Prostate gland (tissue), 2 donors: ENCODE measurements at places on chromosomes 1 and 21. TPM values are rescaled to one million over a fixed set of nuclear protein-coding genes. Genes with fewer than 3 reads are reported as not detected.
A peak's percentile ranks its signal among the peaks of the same experiment; 100 is the strongest.

DNA sequence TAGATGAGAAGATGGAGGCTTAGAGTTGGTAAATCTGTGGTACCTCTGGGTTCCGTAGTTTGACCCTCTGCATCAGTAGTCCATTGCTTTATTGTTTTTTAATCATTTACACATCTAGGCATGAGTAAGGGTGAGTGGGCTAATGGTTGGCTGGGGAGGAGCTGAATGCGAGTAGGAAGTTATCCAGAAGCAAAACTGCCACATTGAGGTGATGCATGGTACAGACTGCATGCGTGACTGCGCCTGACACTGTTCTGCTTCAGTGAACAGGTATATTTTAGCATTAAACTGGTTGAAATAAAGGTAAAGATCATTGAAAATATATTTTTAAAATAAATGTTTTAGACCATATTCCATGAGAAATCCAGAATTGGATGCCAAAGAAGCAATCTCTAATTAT is 4.4 kb downstream of the DNAJC16 start:
- no peak overlapping the region for H3K27ac ChIP-seq
- DNase-seq: no peak
- H3K4me1 ChIP-seq: no peaks in the 10 kb centered on the region
- H3K36me3 ChIP-seq: no peaks in the 10 kb centered on the region
- H3K4me3 ChIP-seq: no peak overlapping the region
- H3K27me3 ChIP-seq: no peaks in the 10 kb centered on the region

- no peak for DNase-seq
- H3K27ac ChIP-seq: no peak within 1 kb of the TSS
- peak within 1 kb of the TSS; percentile 19 for H3K4me3 ChIP-seq
- no peaks in the 10 kb centered on the region for H3K36me3 ChIP-seq
These were observed at the start of gene LGR6 for GRCh38 chr1:202193614-202194327. Gene LGR6 (plus strand): TSS chr1:202193799. CDS start chr1:202193990, 191 bp downstream.

GRCh38 chr1:84785271-84786036 is 95.2 kb upstream of the SSX2IP start:
- H3K4me1 ChIP-seq: no peaks in the 10 kb centered on the region
- H3K4me3 ChIP-seq: no peak overlapping the region
- H3K27me3 ChIP-seq: no peaks in the 10 kb centered on the region
- no peaks in the 10 kb centered on the region for H3K36me3 ChIP-seq

GRCh38 chr1:47449822-47450552 is 12.1 kb downstream of the FOXD2 start:
- DNase-seq: peak; percentile 22
- H3K4me1 ChIP-seq: no peaks in the 10 kb centered on the region
- peaks cover 19% of the 10 kb centered on the region for H3K27me3 ChIP-seq
- H3K27ac ChIP-seq: no peak overlapping the region
- no peak overlapping the region for H3K4me3 ChIP-seq

DNA sequence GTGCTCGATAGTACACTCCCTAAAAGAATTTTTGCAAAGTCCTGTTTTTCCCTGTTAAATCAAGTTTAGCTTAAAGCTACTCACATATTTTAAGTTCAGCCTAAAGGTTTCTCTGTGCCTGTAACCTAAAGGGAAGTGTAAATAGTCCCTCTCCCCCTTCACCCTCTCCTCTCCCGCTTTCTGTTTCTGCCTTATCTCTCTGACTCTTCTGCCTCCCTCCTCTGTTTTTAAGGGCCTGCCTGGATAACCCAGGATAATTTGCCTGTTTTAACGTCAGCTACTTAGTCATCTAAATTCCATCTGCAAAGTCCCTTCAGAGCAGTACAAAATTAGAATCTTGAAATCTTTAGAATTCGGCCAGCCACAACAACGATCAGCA is 92.6 kb downstream of the NID1 start:
- H3K4me1 ChIP-seq: no peaks in the 10 kb centered on the region
- no peak for DNase-seq
- H3K27ac ChIP-seq: peak overlapping the region; percentile 82
- no peaks in the 10 kb centered on the region for H3K36me3 ChIP-seq
- H3K27me3 ChIP-seq: no peaks in the 10 kb centered on the region

DNA sequence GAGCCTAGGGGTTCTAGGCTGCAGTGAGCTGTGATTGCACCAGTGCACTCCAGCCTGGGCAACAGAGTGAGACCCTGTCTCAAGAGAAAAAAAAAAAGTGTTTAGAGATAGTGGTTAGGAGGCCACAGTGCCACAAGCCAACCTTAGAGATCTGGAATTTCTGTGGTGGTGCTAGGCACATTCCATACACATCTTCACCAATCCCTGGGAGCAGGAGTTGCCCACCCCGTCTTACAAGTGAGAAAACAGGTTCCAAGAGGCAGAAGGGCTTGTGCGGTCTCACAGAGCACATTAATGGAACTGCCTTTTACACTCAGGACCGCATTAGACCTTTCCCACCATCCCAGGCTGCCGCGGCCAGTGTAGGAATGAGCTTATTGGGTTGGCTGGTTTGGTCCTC is 93.2 kb downstream of the EPHB2 start:
- no peaks in the 10 kb centered on the region for H3K36me3 ChIP-seq
- no peak overlapping the region for H3K27ac ChIP-seq
- H3K4me1 ChIP-seq: no peaks in the 10 kb centered on the region
- H3K27me3 ChIP-seq: no peaks in the 10 kb centered on the region
- no peak overlapping the region for H3K4me3 ChIP-seq

- H3K4me3 ChIP-seq: no peak overlapping the region
- no peak overlapping the region for H3K27ac ChIP-seq
- H3K4me1 ChIP-seq: no peaks in the 10 kb centered on the region
- H3K36me3 ChIP-seq: no peaks in the 10 kb centered on the region
- no peaks in the 10 kb centered on the region for H3K27me3 ChIP-seq
These were observed 378.3 kb downstream of the PBX1 start for GRCh38 chr1:164937291-164937690.

DNA sequence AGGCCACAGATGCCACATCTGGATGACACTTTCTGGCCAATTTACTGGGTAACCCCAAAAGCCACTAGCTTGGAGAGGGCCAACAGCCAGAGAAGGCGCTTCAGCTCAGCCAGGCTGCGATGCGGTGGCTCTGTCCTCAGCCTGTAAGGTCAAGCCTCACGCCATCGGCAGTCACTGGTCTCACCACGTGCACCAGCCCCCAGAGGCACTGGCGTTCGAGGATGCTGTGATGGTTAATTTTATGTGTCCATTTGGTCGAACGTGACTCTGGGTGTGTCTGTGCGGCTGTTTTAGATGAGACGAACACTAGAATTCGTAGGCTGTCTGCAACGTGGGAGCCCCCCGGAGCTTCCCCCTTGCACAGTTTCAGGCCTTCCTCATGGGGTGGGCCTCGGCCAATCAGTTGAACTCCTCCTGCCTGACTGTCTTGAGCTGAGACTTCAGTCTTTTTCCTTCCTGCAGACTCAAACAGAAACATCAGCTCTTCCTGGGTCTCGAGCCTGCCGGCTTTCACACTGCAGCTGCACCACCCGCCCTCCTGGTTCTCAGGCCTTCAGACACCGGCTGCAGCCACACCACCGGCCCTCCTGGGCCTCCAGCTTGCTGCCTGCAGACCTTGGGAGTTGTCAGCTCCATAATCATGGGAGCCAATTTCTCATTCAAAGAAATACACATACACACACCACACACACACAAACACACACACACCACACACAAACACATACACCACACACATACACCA is 41.6 kb upstream of the SLC45A1 start:
- H3K4me3 ChIP-seq: no peak overlapping the region
- no peaks in the 10 kb centered on the region for H3K36me3 ChIP-seq
- H3K4me1 ChIP-seq: no peaks in the 10 kb centered on the region
- H3K27me3 ChIP-seq: no peaks in the 10 kb centered on the region
- DNase-seq: no peak
- H3K27ac ChIP-seq: no peak overlapping the region

GRCh38 chr1:164660412-164660772 is 101.4 kb downstream of the PBX1 start:
- no peaks in the 10 kb centered on the region for H3K36me3 ChIP-seq
- no peaks in the 10 kb centered on the region for H3K27me3 ChIP-seq
- peaks cover 10% of the 10 kb centered on the region for H3K4me1 ChIP-seq
- DNase-seq: no peak
- no peak overlapping the region for H3K27ac ChIP-seq

- no peaks in the 10 kb centered on the region for H3K36me3 ChIP-seq
- DNase-seq: no peak
These were observed 1.4 kb downstream of the GPR161 start for GRCh38 chr1:168135116-168135920.

DNA sequence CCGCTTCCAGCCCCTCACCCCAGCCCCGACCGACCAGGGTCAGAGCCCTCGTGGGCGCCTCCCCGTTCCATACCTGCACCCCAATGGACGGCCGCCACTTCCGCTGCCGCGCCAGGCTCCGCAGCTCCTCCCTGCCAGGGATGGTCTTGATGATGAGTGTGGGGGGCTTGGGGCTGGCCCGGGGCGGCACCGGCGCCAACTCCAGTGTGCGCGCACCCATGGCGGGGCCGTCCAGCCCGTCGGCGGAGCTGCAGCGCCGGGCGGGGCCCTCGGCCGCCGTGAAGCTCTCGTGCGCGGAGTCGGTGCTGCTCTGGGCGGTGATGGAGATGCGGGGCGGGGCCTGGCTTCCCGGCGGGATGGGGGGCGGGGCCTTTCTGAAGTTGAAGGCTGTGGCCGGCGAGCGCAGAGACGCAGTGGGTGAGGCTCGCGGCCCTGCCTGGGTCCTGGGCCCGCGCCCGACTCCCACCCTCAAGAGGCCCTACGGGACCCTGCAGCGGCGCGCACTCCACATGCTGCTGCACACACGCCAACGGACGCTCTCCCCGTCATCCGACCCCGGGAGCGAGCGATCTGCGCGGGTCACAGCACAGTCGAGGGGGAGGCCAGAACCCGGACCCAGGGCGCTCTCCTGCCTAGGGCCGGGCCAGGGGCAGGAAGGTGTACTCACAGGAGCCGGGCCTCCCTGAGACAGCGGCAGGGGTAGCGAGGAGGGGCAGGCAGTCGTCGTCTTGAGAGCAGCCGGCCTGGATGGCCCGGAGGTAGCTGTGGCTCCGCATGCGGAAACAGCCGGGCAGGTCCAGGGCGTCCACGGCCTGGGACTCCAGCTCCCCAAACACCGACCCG is 26.1 kb upstream of the SMIM12 start:
- no peaks in the 10 kb centered on the region for H3K36me3 ChIP-seq
- no peaks in the 10 kb centered on the region for H3K4me1 ChIP-seq
- DNase-seq: no peak
- H3K27me3 ChIP-seq: peaks cover 7% of the 10 kb centered on the region

DNA sequence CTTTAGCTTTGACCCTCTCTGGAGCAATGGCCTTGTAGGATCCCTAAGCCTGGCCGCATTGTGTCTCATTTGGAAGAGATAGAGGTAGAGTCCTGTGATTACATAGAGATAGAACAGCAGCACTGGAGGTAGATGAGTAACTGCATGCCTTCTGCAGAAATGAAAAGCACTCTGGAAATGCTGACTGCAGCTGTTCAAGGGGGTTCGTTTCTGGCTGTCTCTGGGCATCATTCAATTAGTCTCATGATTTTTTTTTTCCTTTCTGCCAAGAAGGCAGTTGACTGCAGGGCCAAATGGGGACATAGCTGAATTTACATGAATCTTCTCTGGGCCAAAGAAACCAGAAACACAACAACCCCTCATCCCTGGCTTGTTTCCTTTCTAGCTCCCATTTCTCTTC is 28.1 kb upstream of the SNX27 start:
- no peak overlapping the region for H3K27ac ChIP-seq
- H3K27me3 ChIP-seq: no peaks in the 10 kb centered on the region
- no peaks in the 10 kb centered on the region for H3K36me3 ChIP-seq
- H3K4me1 ChIP-seq: no peaks in the 10 kb centered on the region
- H3K4me3 ChIP-seq: no peak overlapping the region

- no peaks in the 10 kb centered on the region for H3K36me3 ChIP-seq
- H3K27me3 ChIP-seq: no peaks in the 10 kb centered on the region
- DNase-seq: no peak
- H3K4me1 ChIP-seq: no peaks in the 10 kb centered on the region
These were observed 26.5 kb downstream of the IGFN1 start for GRCh38 chr1:201217146-201217545.

DNA sequence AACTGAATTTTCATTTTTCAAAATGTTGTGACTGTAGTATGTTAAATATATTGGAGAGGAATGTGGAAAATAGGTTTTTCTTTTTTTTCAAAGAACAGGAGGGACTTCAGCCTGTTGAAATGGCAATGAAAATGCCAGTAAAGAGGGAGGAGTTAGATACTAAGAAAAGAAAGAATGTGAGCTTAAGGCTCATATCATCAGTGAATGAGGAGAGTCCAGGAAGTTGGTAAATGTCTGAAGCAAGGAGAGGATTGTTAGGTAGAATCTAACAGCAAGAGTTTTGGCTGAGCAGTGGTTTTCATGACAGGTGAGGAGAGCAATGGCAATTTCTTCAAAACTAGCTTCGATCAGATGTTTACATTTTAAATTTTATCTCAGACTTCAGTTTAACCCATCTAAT is 43.0 kb downstream of the PLA2G4A start:
- H3K27me3 ChIP-seq: no peaks in the 10 kb centered on the region
- H3K27ac ChIP-seq: no peak overlapping the region
- DNase-seq: no peak
- no peaks in the 10 kb centered on the region for H3K36me3 ChIP-seq

DNA sequence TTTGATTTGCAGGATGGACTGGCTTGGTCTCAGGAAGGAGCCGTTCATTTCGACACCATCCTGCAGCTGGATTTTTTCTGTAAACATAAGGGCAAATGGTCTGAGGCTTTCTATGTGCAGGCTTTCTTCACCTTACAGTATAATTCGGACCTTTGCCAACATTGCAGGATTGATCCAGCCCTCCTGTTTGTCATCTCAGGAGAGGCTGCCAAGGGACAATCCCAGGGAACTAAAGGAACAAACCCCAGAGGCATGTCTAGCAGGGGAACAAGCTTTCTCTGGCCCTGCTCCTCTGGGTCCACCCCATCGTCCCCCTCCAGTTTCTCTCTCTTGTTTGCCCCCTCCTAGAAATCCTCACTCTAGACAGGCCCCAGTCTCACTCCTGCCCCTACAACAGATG is 24.8 kb upstream of the GBP6 start:
- no peaks in the 10 kb centered on the region for H3K36me3 ChIP-seq
- H3K4me1 ChIP-seq: no peaks in the 10 kb centered on the region
- no peak overlapping the region for H3K4me3 ChIP-seq
- no peaks in the 10 kb centered on the region for H3K27me3 ChIP-seq

- no peaks in the 10 kb centered on the region for H3K36me3 ChIP-seq
- H3K4me3 ChIP-seq: no peak overlapping the region
- no peak for DNase-seq
- no peaks in the 10 kb centered on the region for H3K27me3 ChIP-seq
These were observed 309.9 kb downstream of the ADGRL2 start for GRCh38 chr1:82110366-82111254.

DNA sequence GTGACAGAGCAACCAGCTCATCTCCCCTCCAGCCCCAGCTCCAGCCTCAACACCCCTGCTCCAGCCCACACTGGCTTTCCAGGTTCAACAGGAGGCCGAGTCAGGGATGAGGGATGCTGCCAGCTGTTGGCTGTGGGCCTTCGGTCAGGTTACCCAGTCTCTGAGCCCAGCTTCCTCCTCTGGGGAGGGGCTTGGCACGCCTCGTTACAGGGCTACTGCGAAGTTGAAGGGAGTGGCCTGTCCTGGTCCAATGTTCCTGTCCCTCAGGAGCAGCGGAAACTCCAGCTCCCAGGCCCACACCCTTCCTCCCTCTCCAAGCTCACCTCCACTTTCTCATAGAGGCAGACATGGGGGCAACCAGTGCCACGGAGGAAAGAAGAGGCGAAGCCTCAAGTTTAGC is 15.1 kb upstream of the TAS1R2 start:
- no peak overlapping the region for H3K4me3 ChIP-seq
- H3K36me3 ChIP-seq: no peaks in the 10 kb centered on the region
- no peaks in the 10 kb centered on the region for H3K27me3 ChIP-seq
- H3K4me1 ChIP-seq: no peaks in the 10 kb centered on the region
- H3K27ac ChIP-seq: no peak overlapping the region

Gene SELL
- 1.3 TPM for total RNA-seq

Gene KRTAP10-3
- total RNA-seq: not detected

Gene HCRTR1
- not detected for total RNA-seq

Gene ATAD3C
- total RNA-seq: 7.3 TPM

Gene CTTNBP2NL
- total RNA-seq: 15.2 TPM

Gene PDZK1
- not detected for total RNA-seq

Gene SLC45A3
- total RNA-seq: 505 TPM

Gene CYP4A22
- not detected for total RNA-seq
